ENCODE measurements at places on chromosomes 7 and 10.

DNA sequence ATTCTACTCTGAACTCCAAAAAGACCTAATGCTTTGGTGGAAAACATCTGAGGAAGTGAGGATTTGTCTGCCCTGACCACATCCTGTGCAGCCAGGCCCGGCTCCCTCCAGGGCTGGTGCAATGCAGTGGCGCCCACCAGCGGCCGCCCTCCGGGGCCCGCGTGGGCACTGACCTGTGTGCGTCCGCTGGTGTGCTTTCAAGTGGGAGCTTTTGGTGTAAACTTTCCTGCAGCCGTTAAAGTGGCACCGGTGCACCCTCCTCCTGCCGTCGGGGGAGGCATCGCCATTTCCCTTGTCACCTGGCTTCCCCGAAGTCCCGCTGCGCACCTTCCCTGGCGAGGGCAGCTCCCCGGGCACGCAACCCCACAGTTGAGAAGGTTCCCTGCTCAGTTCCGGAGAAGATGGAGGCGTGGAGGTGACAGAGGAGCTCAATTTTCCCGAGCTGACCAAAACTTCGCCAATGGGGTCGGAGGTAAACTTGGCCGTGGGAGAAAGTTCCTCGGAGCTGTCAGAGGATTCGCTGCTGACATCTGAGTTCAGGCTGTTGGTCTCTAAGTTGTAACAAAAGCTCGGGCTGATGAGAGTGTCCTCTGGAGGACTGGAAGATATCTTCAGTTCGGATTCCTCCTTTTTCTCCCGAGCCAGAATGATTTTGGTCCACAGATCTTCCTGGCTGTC lies 3.4 kb downstream of the KLF6 start:
- DNase-seq: no peak

DNA sequence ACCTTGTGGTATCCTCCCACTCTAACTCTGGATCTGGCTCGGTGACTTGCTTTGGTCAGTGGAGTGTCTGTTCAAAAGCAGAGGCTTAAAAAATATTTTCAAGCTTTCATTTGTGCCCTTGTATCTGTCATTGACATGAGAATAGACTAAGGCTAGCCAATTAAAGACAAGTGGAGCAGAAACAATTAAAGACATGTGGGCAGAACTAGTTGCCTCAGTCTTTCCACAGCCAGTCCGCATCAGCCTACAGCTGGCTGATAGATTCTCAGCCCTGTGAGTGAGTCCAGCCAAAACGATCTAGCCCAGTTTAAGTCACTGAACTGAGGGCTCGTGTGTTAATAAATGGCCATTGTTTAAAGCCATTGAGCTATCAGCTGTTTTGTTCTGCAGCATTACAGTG lies 185.2 kb upstream of the DGKB start:
- no peak for DNase-seq

- no peak for DNase-seq
These were observed 8.1 kb upstream of the ZNF727 start for GRCh38 chr7:64037095-64037494.

GRCh38 chr7:100967292-100967863 lies 2.0 kb upstream of the MUC12 start:
- DNase-seq: no peak

- DNase-seq: no peak
These were observed 21.3 kb downstream of the CCDC71L start for GRCh38 chr7:106639476-106640334.

GRCh38 chr7:133292631-133293030 lies 39.8 kb downstream of the EXOC4 start:
- DNase-seq: no peak

GRCh38 chr7:155201325-155202087 lies 96.2 kb upstream of the INSIG1 start:
- DNase-seq: no peak

DNA sequence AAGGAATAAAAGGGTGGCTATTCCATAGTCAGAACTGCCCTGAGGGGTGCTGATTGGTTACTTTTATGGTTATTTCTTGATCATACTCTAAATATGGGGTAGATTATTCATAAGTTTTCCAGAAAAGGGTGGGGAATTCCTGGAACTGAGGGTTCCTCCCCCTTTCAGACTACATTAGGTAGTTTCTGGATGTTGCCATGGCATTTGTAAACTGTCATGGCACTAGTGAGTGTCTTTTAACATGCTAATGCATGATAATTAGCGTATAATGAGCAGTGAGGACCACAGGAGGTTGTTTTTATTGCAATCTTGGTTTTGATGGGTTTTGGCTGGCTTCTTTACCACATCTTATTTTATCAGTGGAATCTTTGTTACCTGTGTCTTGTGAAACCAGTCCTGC lies 26.5 kb upstream of the POT1 start:
- no peak for DNase-seq

DNA sequence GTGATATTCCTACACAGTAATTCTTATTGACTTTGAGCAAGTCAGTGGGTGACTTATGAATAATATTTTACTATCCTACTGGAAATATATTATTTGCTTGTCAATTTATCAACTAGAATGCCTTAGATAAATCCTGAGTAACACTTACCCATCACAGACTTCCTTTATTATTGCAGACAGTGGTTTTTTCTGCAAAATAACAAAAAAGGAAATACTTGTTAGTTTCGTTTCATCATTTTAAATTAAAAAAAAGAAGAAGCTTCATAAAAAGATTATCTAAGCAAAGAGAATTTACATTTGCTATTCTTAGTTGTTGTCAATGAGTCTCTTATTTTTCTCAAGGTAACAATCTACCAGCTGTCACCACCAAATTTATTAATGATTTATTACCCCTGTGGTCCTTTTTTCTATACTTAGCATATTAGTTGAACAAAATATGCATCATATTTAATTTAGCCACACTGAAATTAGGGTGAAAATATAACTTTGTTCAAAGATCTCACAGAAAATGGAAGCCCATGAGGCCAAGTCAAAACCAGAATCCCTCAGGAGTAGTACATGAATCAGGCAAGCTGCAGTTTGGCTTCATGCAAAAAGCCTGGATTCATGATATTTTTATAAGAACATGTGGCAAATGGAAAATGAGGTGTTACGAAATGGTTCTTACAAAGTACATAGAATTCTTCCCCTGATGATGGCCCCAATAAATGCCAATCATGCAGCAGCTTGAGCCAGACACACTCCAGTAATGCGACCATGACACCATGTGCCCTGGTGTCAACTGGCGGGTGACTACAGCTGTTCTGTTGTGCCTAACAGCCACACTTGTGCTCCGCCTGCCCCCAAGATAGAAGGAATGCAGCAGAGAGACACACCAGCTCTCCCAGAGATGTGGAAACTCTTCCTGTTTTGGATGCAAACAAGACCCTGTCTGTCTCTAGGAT lies 132.6 kb downstream of the ELMO1 start:
- DNase-seq: no peak

DNA sequence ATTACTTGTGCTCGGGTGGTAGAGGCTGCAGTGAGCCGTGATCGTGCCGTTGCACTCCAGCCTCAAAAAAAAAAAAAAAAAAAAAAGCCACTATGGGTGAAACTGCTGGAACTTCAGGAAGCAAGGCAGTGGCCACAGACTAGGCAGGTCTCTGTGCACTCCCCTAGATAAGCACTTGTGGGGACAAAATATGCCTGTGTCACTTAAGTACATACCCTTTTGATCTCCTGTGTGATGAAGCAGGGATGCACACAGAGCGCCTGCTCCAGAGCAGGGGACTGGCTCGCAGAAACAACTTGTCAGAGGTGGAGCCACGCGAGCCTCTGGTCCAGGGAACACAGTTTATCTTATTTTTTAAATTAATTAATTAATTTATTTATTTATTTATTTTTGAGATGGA lies 42.9 kb upstream of the PSAP start:
- DNase-seq: no peak

DNA sequence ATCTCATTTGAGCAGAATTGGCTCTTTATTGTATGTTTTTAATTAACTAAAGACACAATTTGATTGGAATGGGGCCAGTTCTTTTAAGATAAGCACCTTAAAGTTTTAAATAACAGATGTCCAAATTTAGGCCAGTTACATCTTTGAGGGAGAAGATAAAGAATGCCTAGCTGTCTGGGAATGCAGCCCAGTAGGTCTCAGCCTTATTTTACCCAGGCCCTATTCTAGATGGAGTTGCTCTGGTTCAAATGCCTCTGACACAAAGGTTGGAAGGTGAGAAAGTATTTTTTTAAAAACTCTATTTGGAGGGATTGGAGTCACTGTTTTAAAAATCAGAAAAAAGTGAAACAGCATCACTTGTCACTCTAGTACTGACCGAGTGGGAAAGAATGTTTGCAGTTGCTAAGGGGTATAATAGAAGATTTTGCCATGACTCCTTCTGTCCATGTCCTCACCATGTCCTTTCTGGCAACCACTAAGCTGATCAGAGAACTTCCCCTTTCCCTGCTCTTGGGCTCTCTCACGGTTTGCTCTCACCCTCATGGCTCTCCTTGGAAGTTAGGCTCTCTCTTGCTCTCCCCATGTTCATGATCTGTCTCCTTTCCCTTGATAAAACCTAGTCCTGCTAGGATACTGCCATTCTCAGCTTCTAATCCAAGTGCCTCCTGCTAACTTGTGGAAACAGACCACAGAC lies 238.2 kb upstream of the AGK start:
- DNase-seq: no peak

DNA sequence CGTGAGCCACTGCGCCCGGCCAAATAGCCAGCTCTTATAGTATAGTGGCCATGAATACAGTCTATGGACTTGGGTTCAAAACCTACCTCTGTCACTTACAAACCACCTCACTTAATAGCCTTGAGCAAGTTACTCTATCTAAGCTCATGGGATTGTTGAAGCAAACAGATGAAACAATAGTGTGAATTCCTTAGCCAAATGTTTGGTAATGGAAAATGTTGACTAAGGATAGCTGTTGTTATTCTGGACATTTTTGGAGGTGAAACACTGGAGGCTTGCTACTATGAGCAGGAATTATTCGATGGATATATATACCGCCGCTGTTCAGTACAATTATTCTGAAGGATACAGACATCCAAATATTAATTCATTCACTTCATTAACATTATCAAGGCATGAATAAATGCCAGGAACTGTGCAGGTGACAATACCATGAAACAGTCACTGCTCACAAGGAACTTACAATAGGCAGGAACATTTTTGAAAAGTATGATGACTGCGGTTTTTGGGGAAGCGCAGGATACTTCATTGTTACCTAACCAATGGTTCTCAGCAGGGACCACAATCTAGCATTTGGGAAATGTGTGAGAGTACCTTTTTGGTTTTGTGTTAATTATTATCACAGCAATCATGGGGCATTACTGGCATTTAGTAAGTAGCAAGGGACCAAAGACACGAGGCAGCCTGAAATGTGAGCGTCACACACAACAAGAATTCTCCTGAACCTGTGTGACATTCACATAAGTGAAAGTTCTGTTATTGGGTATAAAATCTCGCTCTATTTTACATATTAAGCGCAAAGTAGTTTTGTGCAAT lies 55.7 kb downstream of the CUBN start:
- DNase-seq: no peak

- DNase-seq: no peak
These were observed 565.9 kb upstream of the NRG3 start for GRCh38 chr10:81309041-81309552.

GRCh38 chr7:36683695-36684357 lies 40.5 kb downstream of the AOAH start:
- no peak for DNase-seq

GRCh38 chr7:128005117-128005516 lies 26.1 kb downstream of the LRRC4 start:
- DNase-seq: no peak

GRCh38 chr10:77854115-77854514 lies 72.4 kb downstream of the DLG5 start:
- DNase-seq: no peak

GRCh38 chr7:43781726-43782607 lies 23.5 kb downstream of the BLVRA start:
- DNase-seq: no peak

GRCh38 chr10:52615331-52615730 lies 157.3 kb downstream of the MBL2 start:
- no peak for DNase-seq

GRCh38 chr10:32943854-32944661 lies 14.0 kb downstream of the ITGB1 start:
- no peak for DNase-seq

DNA sequence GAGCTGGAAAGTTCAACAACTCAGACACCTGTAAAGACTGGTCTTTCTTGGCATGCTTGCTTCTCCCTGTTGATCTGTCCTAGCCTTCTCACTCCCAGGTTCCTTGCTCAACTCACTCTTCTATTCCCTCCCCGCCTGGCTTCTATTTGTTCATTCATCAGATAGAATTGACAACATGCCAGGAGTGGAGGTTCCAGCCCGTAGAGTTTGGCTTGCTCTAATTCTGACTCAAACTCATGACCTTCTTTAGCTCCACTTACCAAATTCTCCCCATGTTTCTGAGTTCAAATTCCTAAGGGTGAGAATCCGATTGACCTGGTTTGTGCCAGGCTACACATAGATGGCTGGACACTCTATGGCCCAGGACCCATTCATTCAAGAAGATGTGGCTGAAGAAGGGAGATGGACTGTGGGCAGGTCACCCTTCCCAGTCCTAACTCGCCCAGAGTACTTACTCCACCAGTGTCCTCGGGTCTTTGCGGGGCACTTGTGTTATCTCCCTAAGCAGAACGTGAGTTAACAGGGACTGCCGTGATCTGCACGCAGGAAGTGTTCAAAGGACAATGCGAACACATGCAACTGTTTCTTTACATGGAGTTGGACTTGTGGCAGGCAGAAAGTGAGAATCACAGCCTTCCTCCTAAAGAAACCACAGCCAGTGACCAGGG lies 4.0 kb upstream of the TMEM236 start:
- DNase-seq: no peak
